ENCODE measurements at places on chromosomes 5 and 9.
A peak's percentile ranks its signal among the peaks of the same experiment; 100 is the strongest.

DNA sequence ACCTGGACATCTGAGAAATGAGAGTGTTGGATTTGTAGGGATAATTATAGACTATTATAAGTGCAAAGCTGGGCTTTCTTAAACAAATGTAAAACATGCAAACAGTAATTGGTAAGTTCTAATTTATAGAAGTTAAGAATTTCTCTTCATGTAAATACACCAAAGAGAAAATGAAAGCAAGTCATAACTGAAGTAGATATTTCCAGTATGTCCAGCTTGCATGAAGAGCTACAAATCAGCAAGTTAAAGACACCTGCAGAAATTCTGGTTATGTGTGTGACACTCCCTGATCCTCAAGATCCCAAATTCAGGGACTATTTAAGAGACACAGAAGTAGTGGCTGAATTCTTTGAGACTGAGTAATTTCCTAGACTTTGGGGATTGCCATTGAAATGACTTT lies 308.9 kb downstream of the TLE4 start:
- H3K36me3 ChIP-seq: no peaks in the 10 kb centered on the region
- no peak overlapping the region for H3K4me3 ChIP-seq
- peaks cover 22% of the 10 kb centered on the region for H3K4me1 ChIP-seq
- H3K27me3 ChIP-seq: no peaks in the 10 kb centered on the region

DNA sequence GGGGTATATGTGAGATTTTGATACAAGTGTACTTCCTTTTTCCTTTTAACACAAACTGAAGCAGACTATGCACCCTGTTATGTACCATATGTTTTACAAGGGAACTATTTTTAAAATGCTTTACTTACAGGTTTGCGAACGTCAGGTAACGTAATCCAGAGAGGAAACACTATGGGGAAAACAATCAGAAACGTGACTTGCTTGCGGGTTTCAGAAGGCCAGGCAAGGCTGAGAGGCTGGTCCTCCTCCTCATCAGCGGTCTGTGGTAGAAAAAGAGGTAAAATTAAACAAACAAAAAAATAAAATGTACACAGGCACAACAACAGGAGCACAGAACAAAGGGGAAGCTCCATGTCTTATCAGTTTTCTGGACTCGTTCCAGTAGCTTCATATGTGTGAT lies 141.2 kb downstream of the ACER2 start:
- H3K36me3 ChIP-seq: no peaks in the 10 kb centered on the region
- peaks cover 17% of the 10 kb centered on the region for H3K27me3 ChIP-seq
- no peaks in the 10 kb centered on the region for H3K4me1 ChIP-seq
- no peak overlapping the region for H3K4me3 ChIP-seq
- H3K27ac ChIP-seq: no peak overlapping the region

DNA sequence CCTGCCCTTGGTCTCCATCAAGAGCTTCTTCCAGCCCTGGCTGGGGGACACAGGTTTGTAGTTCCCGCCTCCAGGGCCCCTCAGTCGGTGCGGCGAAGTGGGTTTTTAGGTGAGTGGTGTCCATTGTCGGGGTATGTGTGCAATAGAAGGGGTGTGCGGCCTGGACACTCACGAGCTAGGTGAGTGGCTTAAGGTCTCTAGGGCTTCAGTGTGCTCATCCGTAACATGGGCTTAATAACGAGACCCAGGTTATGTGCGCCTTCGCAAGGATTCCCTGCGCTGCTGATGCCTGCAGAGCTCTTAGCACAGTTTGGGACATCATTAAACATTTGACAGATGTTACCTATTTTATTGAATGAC lies 656 bp downstream of the CEP78 start:
- H3K27me3 ChIP-seq: no peaks in the 10 kb centered on the region
- no peak for ATAC-seq
- no peak overlapping the region for H3K4me3 ChIP-seq

DNA sequence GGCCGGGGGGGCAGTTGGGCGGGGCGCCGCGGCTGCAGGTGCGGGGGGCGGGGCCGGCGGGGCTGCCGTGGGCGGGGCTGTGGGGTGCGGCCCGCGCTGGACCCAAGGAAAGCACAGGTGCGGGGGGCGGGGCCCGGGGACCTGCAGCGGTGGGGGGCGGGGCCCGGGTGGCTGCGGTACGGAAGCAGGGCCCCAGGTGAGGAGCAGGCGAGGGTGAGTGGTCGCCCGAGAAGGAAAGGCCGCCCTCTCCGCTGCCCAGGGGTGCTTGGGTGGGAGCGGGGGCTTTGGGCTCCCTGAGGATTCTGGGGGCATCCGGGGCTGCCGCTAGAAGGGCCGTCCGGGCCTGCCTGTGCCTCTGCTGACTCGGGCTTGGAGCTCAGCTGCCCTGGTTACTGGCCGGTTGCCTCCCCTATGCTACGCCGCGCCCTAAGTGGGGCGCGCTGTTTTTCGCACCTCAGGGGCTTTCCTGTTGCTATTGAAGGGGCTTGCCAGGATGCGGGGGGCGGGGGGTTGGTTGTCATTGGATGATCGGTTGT lies 767 bp downstream of the RALGPS1 start:
- no peak for ATAC-seq
- no peak overlapping the region for H3K27ac ChIP-seq
- no peaks in the 10 kb centered on the region for H3K4me1 ChIP-seq
- no peaks in the 10 kb centered on the region for H3K36me3 ChIP-seq

GRCh38 chr9:14198047-14198840 lies 115.7 kb downstream of the NFIB start:
- H3K4me3 ChIP-seq: no peak overlapping the region
- H3K27me3 ChIP-seq: peaks cover 10% of the 10 kb centered on the region
- no peak for ATAC-seq
- no peak overlapping the region for H3K27ac ChIP-seq

DNA sequence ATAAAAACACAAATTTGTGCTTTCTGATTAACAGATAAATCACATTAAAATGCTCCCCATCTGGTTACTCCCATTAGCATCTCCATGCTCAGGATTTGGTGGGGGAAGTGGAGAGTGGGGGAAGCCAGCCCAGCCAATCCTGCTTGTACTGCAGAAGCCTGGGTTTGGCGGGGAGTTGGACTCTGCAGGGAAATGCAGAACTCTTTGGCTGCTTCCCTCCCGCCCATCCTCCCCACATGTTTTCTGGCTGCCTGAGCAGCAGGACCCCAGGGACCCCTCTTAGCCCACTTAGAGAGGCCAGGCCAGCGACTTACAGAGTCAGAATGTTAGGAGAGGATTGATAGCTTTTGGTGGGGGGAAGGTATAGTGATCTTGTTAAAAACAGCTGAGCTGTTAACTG lies 59.5 kb upstream of the FOXI1 start:
- H3K4me3 ChIP-seq: no peak overlapping the region
- no peak for ATAC-seq
- peaks cover 21% of the 10 kb centered on the region for H3K4me1 ChIP-seq
- no peaks in the 10 kb centered on the region for H3K27me3 ChIP-seq
- no peak overlapping the region for H3K27ac ChIP-seq

- no peaks in the 10 kb centered on the region for H3K27me3 ChIP-seq
- no peak overlapping the region for H3K4me3 ChIP-seq
- ATAC-seq: no peak
These were observed 64.6 kb upstream of the SYNPO start for GRCh38 chr5:150575745-150576448.

DNA sequence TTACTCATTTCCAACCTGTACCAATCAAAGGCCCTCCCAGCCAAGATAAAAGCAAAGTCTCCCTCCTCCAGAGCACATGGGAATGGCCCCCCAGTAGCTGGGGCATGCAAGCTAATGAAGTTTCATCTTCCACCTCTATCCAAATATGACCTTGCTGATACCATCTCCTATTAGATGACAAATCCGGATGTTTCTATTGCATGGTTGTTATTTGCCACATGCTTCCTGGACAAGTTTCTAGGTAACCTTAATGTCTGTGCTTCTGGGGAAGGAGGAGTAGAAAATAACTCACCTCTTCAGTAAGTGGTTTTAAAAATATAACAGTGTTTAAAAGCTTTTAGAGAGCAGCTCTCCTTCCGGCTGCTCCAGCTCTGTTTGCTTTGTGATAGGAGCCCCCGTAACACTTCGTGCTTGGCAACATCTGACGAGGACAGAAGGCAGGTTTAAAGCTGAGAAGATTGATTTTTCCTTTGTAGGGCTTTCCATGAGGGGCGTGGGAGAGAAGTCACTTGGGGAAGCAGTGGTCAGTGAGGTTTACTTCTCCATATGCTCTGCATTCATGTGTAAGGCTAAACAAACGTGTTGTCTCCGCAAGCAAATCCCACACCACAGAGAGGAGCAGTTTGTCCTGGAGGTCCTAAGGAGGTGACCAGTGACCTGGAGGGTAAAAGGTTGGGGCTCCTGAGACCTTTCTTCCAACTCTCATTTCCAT lies 40.3 kb upstream of the GLRX start:
- no peak for ATAC-seq
- peaks cover 6% of the 10 kb centered on the region for H3K36me3 ChIP-seq
- peaks cover 58% of the 10 kb centered on the region for H3K4me1 ChIP-seq
- peak overlapping the region; percentile 90 for H3K27ac ChIP-seq

- no peaks in the 10 kb centered on the region for H3K4me1 ChIP-seq
- peaks cover 98% of the 10 kb centered on the region for H3K36me3 ChIP-seq
- ATAC-seq: no peak
These were observed 25.8 kb downstream of the DDX46 start for GRCh38 chr5:134784241-134784920.

DNA sequence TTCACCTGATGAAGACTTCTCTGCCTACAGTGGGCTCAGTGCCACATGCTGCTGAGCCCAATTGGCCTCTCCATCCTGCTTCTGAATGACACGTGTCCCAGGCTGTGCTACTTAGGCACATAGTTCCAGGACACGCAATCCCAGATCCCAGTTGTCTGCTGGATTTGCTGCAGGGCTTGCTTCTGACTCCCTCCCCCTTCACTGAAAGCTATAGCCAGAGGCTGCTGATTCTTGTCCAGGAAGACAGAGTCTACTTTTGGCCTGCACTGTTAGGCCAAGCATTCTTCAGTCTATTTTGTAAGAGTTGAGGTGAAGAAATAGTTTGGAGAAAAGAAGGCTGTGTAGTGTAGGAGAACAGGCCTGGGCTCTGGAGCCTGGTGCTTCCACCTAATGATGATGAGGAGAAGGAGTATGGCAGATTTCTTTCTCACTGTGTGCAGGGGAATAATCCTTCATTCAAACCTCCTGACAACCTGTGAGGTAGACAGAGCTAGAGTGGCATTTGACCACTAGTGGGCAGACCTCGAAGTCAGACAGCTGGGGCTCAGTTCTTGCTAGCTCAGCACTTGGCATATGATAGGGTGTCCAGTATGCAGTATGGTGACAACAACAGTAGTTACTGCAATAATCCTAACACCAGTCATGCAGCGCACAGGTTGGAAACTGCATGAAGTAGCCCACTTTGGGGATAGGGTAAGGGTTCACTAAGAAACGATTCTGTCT lies 19.5 kb upstream of the ASPN start:
- no peaks in the 10 kb centered on the region for H3K27me3 ChIP-seq
- no peaks in the 10 kb centered on the region for H3K4me1 ChIP-seq
- H3K36me3 ChIP-seq: no peaks in the 10 kb centered on the region

DNA sequence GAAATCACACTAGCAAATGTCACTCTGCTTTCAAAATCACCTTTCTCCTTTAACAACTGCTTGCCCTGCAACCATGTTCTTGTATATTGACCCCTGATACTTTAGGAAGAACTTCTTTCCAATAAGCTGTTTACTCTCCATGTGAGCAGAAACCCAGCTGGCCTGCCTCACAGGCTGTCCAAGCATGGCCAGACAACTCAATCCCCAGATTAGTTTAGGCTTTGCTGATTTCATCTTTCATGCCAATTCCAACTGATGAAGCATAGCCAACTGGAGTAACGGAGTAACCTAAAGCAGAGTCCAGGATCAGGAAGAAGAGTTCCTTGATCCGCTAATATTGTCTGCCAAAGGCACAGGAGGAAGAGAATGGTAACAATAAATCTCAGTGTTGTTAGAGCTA lies 56.7 kb upstream of the HTR1A start:
- H3K4me3 ChIP-seq: no peak overlapping the region
- no peak for ATAC-seq
- no peaks in the 10 kb centered on the region for H3K4me1 ChIP-seq
- no peaks in the 10 kb centered on the region for H3K27me3 ChIP-seq
- H3K27ac ChIP-seq: no peak overlapping the region

DNA sequence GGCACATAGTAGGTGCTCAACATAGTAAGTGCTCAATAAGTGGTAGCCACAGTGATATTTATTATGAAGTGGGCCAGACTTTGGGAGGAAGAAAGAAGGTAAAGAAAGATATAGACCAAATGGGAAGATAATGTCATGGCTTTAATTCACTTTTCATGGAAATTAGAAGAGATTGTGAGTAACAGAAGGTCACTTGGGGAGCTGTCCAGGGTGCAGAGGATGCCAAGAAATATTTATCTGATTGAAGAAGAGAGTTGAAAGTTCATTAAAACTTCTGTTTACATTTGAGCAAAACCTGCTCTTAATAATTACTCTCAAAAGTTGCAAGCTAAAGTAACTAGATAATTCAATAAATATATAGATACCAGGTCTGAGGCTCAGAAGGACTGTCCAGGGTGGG lies 28.3 kb upstream of the IL33 start:
- peaks cover 15% of the 10 kb centered on the region for H3K27me3 ChIP-seq
- no peak overlapping the region for H3K4me3 ChIP-seq
- ATAC-seq: no peak
- no peak overlapping the region for H3K27ac ChIP-seq

DNA sequence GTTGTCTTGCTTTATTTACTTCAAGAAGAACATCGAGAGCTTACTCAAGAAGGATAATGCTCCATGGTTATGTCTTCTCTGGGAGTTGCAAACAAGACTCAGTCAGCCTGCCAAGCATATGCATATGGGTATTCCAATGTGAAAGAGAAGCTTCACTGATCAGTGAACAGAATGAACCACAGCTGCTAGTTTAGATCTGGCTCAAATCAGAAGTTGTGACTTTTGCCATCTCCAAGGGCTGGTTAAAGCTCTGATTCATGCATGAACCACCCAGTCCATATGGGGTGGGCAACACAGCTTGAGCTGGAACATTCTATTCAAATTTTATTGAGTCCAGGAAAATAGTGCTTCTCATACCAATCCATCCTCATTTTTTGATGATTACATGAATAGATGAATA lies 50.0 kb downstream of the ATPSCKMT start:
- no peak overlapping the region for H3K4me3 ChIP-seq
- ATAC-seq: no peak
- no peaks in the 10 kb centered on the region for H3K27me3 ChIP-seq
- no peaks in the 10 kb centered on the region for H3K4me1 ChIP-seq
- no peak overlapping the region for H3K27ac ChIP-seq

DNA sequence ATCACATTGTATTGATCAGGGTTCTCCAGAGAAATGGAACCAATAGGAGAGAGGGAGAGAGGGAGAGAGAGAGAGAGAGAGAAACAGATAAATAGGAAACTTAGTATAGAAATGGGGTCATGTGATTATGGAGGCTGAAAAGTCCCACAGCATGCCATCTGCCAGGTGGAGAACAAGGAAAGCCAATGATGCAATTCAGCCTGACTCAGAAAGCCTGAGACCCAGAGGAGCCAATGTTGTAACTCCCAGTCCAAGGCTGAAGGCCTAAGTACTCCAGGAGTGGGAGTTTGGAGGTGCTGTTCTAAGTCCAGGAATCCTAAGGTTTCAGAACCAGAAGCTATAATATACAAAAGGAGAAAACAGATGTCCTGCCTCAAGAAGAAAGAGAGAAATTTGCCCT lies 48.4 kb upstream of the ISOC1 start:
- no peak overlapping the region for H3K27ac ChIP-seq
- H3K4me1 ChIP-seq: no peaks in the 10 kb centered on the region
- H3K27me3 ChIP-seq: peaks cover under 1% of the 10 kb centered on the region
- no peak overlapping the region for H3K4me3 ChIP-seq

GRCh38 chr5:134245101-134245604 lies 19.3 kb upstream of the PPP2CA start:
- no peaks in the 10 kb centered on the region for H3K27me3 ChIP-seq
- H3K27ac ChIP-seq: no peak overlapping the region
- ATAC-seq: no peak
- no peaks in the 10 kb centered on the region for H3K36me3 ChIP-seq

Data from activated T-helper 17 cell treated with anti-CD3 and anti-CD28 coated beads, Interleukin-2, amount 50 U/mL, for 72 hours (primary cell).